ENCODE measurements at places on chromosomes 4 and X.

- DNase-seq: no peak
These were observed 819.6 kb upstream of the EPHA5 start for GRCh38 chr4:66489783-66490452.

DNA sequence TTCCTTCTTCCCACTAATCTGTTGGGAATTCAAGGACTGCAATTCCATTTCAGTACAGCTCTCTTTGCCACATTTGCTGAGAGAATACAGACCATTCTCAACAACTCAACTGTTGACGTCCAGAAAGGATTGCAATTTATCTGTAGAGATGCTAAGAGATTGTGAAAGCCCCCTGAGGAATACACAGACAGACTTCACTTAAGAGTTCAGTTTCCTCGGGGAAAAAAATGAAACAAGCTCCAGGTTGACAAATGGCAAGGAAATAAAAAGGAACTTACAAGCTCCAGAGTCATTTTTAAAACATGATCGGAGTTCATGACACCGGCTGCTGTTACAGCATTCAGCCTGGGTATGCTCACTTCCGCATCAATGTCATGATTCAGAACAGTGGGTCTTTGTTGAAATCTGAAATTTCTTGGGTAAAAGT, 13.8 kb downstream of the TLR10 start:
- DNase-seq: no peak

- no peak for DNase-seq
These were observed 16.2 kb downstream of the TBC1D9 start for GRCh38 chr4:140739971-140740370.

GRCh38 chr4:99104153-99104552, 15.6 kb upstream of the ADH5 start:
- no peak for DNase-seq

DNA sequence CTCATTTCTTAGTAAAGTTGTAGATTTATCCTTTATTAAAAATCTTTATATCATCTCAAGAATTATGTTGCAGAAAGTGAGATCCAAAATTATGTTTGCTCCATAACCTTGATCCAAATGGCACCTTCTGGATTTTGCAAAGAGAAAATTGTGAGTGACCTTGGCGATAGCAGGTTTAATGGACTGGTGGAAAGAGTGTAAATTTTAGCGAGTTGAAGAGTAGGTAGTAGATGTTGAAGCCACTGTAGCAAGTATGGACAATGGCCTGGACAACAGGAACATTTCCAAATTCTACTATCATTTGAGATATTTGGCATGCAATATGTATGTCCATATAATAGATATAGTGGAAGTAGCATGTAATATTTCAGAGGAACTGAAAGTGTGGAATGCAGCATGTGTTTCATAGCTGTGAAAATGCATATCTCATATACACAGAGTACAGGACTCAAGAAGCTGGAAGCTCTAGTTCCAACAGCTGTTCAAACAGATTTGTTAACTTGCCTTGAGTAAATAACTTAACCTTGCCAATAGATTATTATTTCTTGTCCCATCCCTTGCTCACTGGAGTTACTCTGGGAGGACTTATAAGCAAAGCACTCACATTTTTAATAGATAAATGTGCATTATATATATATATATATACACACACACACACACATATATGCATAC, 152.5 kb upstream of the TLL1 start:
- no peak for DNase-seq

DNA sequence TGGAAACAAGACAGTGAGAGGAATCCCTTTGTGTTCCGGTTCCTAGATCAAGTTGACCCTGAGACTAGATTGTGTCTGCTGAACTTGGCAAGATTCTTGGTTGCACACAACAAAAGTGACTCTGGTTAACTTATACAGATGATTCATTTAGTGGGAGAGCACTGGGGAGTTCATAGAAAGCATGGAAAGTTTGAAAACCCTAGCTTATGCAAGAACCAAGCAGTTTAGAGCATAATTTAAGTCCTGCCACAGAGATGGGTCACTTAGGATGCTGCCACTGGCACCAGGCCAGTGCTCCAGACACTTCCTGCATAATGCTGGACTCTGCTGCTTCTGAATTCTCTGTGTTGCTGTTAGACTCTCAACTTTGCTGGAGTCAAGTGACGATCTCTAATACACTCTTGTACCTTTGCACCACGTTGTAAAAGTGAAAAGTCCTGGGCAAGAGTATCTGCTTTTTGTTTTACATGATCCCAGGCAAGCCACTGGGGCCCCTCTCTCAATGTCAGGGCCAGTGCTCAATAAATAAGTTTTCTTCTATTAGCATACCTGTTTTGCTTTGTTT, 12.7 kb upstream of the DCUN1D4 start:
- DNase-seq: no peak

All from CD4-positive, alpha-beta T cell treated with Interferon gamma for 1 hour (primary cell).